ENCODE measurements at places on chromosomes 5 and 9.

DNA sequence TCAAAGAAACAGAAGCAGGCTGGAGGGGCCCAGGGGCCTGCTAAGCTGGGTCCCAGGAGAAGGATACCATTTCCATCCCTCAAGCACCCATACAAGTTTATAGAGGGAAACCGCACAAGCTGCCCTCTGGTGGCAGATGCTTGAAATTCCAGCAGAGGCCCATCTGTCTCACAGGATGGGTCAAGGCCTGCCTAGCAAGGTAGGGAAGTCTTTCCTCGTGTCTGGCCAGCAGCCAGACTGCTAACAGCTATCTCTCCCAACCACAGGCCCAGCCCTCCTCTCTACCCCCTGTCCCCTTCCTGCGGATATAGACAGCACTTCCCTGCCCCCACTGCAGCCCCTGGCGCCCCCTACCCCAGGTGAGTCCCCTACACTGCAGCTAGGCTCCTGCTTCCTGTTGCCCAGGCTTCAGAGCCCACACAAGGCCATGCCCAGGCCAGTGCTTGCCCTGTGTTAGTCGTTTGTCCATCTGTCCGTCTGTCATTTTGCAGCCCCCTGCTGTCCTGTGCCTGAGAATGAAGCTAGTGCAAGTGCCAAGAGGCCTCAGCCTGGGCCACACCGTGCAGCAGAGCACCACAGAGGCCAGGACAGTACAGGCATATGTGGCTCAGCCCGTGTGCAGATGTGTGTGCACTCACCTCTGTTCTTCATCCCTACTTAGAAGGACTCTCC is 26.2 kb downstream of the TCF7 start:
- peak; percentile 76 for DNase-seq

DNA sequence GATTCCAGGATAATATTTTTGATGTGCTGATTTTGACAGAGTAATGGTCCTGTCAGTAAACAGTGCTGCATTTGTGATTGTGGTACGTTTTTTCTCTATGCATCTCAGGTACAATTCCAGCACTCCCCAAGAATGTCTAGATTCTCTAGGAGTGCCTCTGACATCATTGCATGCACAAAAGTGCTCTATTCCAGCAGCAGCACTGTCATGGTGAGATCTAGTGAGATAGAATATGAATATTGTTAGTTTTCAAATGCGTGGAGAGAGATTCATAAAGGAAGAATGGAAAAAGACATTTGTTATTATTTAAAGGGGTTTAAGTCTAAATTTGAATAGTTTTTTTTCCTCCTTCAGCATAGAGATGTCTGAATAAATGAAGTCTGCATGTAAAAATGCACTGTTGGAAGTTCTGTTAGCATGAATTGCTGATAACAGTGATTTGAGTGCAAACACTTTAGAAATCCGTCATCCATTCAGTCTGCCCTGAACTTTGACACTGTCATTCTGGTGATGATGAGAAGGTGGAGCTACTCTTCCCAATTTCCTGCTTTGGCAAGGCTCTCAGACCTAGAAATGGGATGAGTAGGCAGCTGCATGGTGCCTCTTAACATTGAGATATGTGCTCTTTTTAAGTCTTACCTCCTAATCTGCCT is 84.6 kb downstream of the GAPVD1 start:
- DNase-seq, result no peak

DNA sequence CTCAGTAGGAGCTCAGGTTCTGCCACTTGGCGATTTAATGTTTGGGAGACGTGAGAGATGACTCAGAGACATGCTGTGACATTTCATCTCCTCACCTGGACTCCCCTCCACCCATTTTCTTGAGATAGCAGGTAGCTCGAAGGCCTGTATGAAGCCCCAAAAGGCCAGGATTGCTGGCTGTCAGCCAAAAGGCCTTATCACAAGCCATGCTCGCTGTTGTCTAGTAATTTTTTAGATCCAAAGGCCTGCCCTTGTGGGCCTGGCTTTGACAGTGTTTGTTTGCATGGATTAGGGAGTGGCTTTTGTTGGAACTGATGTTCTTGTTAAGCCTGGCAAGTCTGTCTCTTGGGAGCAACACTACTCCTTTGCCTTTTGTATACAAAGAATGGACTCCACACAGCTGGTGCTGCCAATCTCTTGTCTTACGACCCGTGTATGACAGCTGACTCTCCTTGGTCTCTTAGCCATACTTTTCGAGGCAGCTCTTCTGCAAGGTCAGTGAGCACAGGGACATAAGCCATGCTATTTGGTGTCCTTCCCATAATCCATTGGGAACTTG is 22.7 kb downstream of the CAVIN4 start:
- no peak for DNase-seq

- peak; percentile 71 for DNase-seq
These were observed 117.0 kb downstream of the TRPM6 start for GRCh38 chr9:74770508-74771261.

GRCh38 chr9:105118636-105119035 is 125.8 kb upstream of the SLC44A1 start:
- no peak for DNase-seq

- no peak for DNase-seq
These were observed 50.7 kb downstream of the UIMC1 start for GRCh38 chr5:176955895-176956294.

DNA sequence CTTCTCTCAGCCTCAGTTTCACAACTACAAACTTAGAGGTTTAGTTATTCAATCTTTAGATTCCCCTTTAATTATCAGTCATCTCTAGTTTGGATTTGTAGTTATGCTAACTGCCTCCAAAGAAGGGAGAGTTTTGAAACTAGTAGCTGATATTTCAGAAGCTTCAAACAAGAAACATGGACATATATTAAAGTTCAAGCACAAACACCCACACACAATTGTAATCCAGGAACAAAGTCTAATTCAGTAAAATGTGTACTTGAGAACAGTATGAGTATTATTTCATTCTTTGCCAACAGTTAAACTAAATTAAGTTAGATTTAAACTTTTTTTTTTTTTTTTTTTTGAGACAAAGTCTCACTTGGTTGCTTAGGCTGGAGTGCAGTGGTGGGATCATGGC is 71.2 kb upstream of the ABCA1 start:
- no peak for DNase-seq

DNA sequence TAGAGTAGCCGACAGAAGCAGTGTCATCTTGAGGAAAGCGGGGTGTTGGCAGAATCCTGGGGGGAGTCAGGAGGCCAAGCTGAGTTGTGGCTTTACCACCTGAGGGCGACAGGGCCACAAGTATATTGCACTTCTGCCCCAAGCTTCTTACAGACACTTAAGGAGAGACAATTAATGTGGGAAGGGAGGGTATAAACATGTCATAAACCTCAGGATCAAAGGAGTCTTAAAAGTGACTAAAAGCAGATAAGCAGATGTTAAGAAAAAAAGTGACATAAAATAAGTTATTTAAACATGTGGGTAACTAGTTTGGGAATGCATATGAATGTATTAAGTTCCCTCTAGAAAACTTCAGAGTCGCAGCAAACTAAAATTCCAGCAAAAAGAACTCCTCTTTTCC is 63.9 kb downstream of the ERAP1 start:
- no peak for DNase-seq

GRCh38 chr5:154761046-154761736 is 6.0 kb downstream of the LARP1 start:
- peak; percentile 38 for DNase-seq

GRCh38 chr5:174571662-174572397 is 152.6 kb upstream of the MSX2 start:
- no peak for DNase-seq

DNA sequence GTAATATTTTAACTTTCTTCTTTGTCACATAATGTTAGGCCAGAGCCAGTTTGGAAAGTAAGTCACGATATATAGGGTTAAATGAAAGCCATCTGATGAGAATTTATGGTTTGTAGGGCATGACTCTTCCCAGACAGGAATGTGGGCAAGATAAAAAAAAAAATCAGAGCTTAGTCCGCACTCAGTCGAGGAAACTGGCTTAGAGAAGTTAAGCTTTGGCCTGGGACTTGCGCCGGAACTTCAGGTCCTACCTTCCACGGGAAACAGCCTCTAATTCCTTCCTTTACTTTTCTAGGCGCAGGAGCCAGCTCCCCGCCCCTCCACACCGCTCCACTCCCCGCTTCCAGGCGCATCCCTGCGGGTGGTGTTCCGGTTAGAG is 475 bp downstream of the DDX31 start:
- no peak for DNase-seq

- no peak for DNase-seq
These were observed 824.3 kb downstream of the PRELID2 start for GRCh38 chr5:145010834-145011233.

- DNase-seq, result no peak
These were observed 18.1 kb upstream of the ZNF608 start for GRCh38 chr5:124764585-124764984.

GRCh38 chr5:1672396-1672795 is 127.2 kb downstream of the MRPL36 start:
- DNase-seq, result no peak

DNA sequence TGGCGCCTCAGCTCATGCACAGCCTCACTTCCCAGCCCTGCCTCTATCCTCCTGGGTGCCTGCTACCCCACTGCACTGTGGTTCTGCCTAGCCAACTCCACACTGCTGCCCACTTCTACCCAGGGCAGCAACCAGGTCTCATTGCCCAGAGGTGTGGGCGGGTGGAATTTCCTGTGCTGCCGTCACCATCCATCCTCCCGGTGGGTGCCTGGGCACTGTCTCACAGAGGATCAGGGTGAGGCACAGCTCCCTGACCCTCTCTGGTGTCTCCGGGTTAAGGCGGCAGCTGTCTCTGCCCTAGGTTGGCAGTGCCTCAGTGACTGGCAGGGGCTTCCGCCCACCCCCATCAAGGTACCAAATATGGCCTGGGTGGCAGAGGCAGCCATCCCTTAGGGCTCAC is 4.3 kb upstream of the MTMR12 start:
- DNase-seq, result no peak

GRCh38 chr5:124844371-124844920 is 98.0 kb upstream of the ZNF608 start:
- no peak for DNase-seq

- DNase-seq, result peak; percentile 31
These were observed 4.0 kb downstream of the SNX30 start for GRCh38 chr9:112754578-112754977.

DNA sequence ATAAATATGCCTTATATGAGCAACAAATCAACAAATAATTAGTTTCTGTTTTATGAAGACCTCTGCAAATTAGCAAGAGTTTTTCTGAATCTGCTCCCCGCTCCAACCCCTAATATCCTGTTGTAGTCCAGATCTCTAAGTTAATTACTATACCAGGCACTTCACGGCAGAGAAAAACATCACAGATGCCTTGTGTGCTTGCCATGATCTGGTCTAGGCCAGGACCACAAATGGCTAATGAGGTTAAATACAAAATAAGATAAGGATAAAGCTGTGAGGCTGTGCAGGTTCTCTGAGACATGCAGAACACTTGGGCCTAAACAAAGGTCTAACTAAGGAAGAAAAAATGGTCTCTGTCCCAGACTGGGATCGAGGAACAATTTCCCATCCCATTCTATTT is 150.8 kb downstream of the SLIT3 start:
- no peak for DNase-seq

DNA sequence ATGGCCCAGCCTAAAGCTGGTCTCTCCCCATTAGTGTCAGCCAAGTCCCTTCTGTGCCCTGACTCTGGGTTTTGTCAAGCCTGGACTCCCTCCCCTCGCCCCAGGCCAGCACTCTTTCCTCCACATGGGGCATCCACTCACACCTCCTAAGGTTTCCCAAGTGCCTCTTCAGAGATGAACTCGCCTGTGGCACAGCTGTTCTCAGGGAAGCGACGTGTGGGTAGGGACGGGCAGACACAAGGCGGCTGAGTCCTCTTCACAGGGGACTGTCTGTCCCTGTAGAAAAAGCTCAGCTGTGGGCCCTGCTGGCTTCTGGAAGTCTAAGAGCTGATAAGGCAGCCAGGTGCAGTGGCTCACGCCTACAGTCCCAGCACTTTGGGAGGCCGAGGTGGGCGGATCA is 78.5 kb downstream of the CACNA1B start:
- no peak for DNase-seq

DNA sequence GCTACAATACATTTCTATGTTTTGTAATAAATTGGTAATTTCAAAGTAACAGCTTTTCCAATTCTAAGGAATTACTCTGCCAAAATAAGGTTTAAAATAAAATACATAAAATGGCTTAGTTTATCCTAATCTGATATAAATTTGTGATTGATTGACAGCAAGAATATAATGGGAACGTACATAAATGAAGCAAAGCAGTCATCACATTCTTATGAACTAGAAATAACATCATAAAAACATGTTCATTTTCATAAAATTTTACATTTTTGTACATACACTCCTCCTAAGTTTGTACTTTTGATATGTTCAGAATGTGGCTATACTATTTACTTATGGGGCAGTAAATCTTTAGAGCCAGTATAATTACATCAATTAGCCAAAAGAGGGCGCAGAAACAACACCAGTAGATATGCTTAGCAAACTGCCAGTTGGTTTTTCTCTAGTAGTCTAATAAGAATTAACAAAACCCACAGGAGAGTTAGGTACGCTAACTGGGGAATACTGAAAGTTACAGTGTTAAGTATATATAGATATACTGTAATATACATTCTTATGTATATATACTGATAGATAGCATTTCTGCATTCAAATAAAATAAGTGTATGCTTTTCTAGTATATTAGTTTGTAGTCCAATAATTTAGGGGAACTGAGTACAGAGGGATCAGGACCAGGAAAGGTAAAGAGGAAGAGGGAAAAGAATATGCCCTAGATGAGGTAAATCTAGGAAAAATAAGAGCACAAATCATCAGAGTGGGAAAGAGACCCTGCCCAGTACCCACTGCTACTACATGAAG is 76.8 kb downstream of the ZDHHC21 start:
- DNase-seq, result peak; percentile 75

DNA sequence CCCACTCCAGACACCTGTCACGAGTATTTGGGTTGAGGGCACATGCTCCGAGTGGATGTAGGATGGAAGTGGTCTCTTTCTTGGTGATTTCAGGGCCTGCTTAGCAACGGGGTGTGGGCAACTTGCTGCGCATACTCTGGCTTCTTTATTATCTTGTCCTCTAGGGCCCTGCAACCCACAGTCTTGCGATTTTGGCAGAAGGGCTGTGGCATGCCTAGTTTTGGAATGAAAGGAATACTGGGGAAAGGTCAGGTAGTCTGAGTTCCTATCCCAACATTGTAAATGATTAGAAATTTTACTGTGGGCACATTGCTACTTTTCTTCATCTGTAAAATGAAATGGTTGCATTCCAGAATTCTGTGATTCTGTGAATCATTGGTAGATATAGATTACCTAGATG is 74.3 kb downstream of the ACTBL2 start:
- DNase-seq, result no peak

DNA sequence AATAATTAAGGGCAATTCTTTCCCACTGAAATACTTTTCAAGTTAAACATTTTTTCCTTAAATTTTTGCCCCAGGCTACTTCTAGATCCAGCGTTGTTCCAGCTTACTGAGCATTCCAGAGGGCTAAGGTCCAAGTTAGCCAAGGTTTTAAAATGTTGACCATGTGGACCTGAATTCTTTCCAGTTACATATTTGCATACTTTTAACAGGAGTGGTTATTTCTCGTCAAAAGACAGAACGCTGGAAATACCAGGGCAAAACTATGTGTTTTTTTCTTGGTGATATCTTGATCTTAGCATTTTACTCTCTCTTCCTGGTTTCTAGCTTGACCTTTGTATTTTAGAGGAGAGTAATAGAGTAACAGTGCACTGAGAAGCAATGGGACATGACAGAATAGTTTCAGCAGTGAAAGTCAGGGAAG is 32.8 kb downstream of the TMC1 start:
- DNase-seq, result no peak

- no peak for DNase-seq
These were observed 211.5 kb downstream of the GAPVD1 start for GRCh38 chr9:125472926-125473701.

- DNase-seq, result peak; percentile 46
These were observed 36.0 kb upstream of the BARHL1 start for GRCh38 chr9:132546148-132547051.

Data from OCI-LY7 (cell line).